ENCODE measurements at places on chromosomes 7 and 10.
A peak's percentile ranks its signal among the peaks of the same experiment; 100 is the strongest.

DNA sequence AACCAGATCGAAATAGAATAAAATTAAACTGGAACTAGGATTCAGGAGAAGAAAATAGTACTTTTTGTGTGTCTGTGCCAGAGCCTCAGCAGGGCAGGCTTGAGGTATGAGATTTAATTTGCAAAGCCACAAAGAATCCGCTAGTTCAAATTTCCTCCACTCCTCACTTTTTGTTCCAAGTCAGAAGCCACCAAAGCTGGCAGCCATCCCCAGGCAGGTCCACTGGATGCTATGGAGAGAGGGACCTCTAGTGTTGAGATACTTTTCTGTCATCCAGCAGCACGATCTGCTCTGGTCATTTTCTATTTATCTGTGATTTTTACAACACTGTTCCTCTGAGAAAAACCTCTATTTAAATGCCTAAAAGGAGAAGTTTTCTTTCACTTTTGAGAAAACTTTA lies 147.9 kb upstream of the FRMD4A start:
- no peak for DNase-seq

DNA sequence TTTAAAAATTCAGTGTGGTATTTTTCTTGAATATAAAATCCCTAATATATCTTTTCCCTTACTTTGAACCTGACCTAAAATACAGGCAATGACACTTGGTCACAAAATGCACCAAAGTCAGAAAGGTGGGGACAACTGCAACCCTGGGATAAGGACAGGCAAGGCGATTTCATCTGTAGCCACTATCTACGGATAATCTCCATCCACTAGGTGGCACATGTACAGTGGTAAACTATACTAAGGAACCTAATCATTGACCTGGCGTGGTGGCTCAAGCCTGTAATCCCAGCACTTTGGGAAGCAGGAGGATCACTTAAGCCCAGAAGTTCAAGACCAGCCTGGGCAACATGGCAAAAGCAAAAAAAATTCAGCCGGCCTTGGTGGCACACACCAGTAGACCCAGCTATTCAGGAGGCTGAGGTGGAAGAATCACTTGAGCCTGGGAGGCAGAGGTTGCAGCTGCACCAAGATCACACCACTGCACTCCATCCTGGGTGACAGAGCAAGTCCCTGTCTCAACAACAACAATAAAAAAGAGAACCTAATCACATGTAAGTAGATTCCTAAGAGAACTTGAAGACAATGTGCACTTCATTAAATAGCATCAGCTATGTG lies 98.9 kb downstream of the KMT2C start:
- DNase-seq = no peak

- DNase-seq = no peak
Measured at GRCh38 chr7:13225068-13225467, 537.6 kb downstream of the ARL4A start.

DNA sequence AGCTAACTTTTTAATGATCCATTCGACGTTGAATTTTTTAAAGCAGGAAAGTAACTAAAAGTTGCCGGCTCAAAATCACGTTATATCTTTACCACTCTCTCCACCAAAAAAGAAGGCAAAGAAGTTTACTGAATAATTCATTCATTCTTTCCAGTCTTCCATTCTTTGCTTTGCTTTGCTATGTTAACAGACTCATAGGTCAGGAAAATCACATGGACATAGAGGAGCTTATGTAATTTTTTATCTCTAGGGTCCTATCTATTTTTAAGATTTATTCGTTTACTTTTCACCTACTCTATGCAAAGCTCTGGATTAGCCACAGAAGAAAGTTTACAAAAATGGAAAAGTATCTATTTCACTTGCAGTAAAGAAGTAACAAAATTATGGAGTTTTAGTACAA lies 52.6 kb downstream of the MRC1 start:
- DNase-seq = no peak

DNA sequence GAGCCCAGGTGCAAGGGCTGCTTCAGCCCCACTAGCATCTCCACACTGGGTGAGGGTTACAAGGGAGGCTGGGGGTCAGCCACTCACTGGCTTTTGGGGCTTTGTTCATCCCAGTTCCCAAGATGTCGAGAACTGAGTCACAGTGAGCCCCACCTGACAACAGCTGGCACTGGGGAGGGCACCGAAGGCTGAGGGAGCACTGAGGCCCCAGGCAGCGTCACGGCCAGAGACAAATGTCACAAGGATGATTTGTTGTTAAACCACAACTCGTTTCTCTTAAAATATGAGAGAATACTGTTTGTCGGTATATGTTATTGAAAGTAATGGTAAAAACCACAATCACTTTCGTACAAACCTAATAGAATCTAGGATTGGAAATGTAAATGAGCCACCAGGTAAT lies 219.9 kb downstream of the CELF2 start:
- no peak for DNase-seq

DNA sequence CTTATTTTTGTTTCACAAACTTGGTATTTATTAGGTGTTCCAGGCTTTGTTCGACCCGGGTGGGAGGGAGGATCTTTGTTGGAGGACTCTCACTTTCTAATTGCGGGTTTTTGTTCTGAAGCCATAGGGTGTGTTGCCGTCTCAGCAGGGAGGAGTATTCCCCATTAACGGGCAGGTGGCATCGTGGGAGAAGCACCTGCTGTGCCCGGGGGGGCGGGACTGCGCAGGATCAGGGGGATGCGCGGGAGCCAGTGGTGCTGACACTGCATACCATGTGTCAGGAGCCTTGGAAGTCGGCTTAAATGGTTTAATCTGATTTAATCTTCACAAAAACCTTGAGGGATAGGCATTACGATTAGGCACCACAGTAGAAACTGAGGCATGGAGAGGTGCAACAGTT lies 113.0 kb downstream of the MGMT start:
- DNase-seq = no peak

- DNase-seq = no peak
Measured at GRCh38 chr10:98287321-98287720, 19.3 kb upstream of the LOXL4 start.

DNA sequence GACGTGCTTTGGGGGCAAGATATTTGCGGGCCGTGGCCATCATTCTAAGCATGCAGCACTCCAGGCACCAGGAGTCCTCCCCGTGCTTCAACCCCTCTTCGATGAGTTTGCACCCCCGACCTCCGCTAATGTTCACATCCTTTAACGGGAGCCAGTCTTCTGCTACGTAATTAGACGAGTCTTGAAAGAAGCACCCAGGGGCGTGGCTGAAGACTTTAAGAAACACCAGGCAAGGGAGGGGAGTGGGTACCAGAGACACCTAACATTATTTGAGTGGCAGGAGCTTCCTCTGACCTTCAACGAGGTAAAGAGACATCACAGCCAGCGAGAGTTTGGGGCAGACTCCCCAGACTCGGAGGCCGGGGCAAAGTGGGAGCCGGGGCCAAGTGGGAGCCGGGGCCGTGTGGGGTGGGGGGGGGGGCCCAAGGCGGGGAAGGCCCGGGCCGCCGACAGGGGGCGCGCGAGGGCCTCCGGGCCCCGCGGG lies 31.1 kb upstream of the TOMM7 start:
- DNase-seq = peak; percentile 31

DNA sequence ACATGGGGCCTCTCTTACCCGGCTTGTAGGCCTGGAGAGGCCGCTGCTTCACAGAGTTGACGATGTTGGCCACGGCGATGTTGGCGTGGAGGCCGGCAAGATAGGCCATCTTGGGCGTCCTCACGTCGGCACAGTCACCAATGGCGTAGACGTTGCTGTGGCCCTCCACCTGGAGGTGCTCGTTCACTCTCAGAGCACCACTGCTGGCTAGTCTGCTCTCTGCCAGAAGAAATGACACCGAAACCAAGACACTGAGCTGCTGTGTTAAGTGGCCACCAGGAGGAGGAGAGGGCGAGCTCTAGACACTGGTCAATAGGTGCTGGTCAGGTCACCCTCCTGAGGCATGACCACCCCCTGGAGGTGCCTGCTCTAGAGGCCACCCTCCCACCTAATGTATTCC lies 17.7 kb downstream of the AIFM2 start:
- DNase-seq = no peak

- no peak for DNase-seq
Measured at GRCh38 chr10:64277536-64277935, 756.3 kb downstream of the REEP3 start.

DNA sequence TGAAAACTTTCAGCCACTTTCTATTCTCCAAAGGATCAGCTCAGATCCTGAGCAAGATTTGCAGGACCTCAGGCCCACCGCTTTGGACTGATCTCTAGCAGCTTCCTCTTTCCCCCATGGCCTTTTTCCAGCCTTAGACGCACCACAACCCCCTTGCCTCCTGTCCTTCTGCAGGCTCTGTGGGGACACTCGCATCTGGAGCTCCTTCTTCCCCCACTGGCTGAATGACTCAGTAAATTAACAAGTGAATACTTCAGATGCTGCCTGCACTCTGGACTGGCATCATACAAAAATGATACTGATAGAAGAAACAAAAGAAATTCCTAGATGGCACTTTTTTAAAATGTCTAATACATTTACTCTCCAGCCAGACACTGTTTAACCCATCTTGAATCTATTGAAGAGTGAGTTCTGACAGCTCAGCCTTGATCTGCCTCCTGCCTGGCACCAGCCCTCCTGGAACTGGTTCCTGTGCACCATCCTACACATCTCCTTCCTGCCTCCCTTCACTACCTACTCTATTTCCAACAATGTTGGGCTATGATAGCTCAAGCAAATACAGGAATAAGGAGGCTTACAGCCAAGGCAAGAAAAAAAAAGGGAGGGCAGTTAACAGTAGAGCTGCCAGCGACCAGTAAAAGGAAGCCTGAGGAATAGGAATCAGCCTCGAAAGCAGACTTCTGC lies 3.3 kb downstream of the FRMPD2 start:
- no peak for DNase-seq

- DNase-seq = no peak
Measured at GRCh38 chr7:121885166-121885920, 12.4 kb downstream of the PTPRZ1 start.

DNA sequence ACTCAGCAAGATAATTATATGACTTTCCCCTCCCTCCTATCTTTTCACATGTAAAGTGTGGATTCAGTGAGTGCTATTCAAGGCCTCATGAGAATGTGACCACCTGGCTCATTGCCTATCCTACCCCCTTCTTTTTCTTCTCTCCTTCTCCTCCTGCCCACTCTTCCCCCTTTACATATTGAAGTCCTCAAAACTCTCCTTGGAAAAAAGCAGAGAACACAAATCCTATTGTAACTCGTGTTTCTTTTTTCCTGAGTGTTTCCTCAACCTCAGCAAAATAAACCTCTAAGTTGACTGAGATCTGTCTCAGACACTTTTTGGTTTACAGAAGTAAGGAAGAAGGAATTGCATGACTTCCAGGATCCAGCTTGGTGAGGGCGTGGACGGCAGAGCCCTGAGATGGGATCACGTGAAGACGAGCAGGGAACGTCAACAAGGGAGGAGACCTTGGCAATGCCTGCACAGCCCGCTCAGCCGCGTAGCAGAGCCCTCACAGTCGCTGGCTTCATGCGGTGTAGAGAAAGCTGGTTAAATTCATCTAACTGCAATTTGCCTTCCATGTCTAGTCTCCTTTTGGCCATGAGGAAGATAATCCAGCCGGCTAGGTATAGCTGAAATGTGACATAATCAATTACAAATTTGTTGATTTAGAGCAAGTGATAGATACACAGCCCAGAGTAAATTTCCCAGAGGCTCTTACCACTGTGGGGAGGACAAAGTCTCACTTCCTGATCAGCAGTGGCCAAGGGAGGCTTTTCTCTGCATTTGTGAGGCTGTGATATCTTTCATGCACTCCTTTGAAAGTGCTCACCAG lies 75.7 kb downstream of the LYZL2 start:
- no peak for DNase-seq

GRCh38 chr7:118082506-118082905 lies 101.5 kb upstream of the LSM8 start:
- DNase-seq = no peak

DNA sequence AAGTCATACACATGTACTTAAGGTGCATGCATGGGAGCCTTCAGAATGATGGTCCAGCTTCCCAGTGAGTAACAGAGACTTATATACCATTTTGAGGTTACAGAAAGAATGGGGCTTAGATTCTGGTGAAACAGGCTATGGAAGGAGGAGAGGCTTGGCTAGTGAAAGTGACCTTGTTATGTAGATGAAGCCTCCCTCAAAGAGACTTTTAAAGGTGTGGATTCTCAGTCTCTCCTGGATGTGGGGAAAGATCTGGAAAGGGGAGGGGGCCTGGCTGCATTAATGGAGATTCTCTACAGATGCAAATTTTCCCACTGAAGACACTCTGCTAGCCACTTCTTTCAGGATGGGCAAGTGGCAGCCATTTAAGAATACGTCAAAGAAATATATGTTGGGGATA lies 5.5 kb downstream of the RASSF4 start:
- no peak for DNase-seq

DNA sequence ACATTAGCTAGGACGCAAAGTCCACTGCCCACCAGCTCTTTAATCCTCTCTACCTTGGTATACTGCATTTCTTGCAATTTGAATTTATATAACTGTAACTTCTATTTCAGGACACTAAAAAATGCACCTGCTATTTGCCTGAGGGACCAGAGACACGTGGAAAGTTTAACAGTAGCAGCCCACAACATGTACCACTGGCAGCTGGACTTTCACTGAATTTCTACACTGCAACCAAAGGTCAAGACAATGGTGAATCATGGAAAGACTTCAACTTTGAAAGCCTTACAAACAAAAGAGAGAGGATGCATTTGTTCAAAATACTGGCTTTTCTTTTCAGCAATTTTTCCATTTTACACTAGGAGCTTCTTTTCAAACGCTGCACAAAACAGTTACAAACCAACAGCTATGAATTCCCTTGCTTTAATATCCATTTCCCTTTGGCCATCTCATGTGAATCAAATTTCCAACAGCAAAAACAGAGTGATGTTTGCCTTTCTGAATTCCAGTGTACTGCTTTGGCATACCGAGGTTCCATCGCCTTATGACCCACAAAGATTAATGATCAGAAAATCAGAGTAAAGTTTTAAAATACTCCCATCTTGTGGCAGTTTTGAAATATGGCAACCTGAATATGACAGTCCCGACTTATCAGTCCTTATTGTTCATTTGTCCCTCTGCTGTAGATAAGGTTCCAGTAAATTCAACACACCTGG lies 29.9 kb upstream of the HNRNPH3 start:
- DNase-seq = no peak

DNA sequence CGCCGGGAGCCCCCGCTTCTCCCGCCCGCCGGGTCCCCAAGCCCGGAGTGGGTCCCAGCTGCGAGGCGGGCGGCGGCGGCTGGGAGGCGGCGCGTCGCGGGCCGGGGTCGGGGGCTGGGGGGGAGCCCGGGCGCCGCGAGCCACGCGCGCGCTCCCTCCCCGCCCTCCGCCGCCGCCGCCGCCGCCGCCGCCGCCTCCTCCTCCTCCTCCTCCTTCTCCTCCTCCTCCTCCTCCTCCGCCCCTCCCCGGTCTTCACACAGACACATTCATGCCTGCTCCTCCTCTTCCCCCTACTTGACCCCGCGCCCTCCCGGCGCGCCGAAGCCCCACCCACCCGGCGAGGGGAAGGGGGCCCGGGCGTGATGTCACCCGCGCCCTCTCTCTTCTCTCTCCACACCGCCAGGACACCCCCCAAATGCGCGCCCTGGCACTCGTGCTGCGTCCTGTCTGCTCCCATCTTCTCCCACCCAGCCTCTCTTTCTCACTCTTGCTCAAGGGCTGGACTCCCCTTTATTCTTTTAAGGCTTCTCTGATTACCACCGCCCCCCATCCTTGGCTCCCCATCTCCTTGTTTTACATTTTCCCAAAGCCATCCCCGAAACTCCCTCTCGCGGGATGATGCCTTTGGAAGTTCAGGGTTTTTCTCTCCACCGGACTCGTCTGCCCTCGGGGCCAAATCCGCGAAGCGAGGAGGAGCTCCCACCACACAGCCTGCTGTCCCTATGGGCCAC lies 967 bp upstream of the GLI3 start:
- DNase-seq = no peak

- DNase-seq = no peak
Measured at GRCh38 chr10:132205650-132206376, 19.1 kb downstream of the DPYSL4 start.

Data from stimulated activated CD4-positive, alpha-beta T cell treated with anti-CD3 and anti-CD28 coated beads, Interleukin-4, amount 100 ng/mL, for 48 hours (primary cell).